ENCODE measurements at places on chromosomes 6 and 20. TPM values are rescaled to one million over a fixed set of nuclear protein-coding genes. Genes with fewer than 3 reads are reported as not detected.

Gene SOX18
- polyA plus RNA-seq, result 7.1 TPM

Gene MRAP2
- 3.2 TPM for polyA plus RNA-seq

Gene CLPSL2
- not detected for polyA plus RNA-seq

Gene IL20RA
- polyA plus RNA-seq, result 1.0 TPM

Gene CALHM5
- 2.1 TPM for polyA plus RNA-seq

Gene TMC2
- 0.14 TPM for polyA plus RNA-seq

Gene ARFGAP1
- 83.5 TPM for polyA plus RNA-seq

Gene STMND1
- polyA plus RNA-seq, result 0.16 TPM

Gene PDCD2
- 73.9 TPM for polyA plus RNA-seq

Gene EYS
- 0.59 TPM for polyA plus RNA-seq

Gene GNAS-AS1
- 1.6 TPM for polyA plus RNA-seq

Gene LRFN2
- polyA plus RNA-seq, result 1.4 TPM

Gene NR2E1
- polyA plus RNA-seq, result not detected

Gene GRM1
- 0.21 TPM for polyA plus RNA-seq

Gene FABP7
- 0.16 TPM for polyA plus RNA-seq

Gene ESF1
- polyA plus RNA-seq, result 23.7 TPM

Gene CFB
- 7.0 TPM for polyA plus RNA-seq

Gene RIPOR2
- 8.8 TPM for polyA plus RNA-seq

Gene SCRT2
- 0.17 TPM for polyA plus RNA-seq

Gene ARMH2
- polyA plus RNA-seq, result not detected

Gene RSPH4A
- polyA plus RNA-seq, result 2.8 TPM

Gene MAP7
- 39.2 TPM for polyA plus RNA-seq

Gene DNAH8
- polyA plus RNA-seq, result 0.57 TPM

Gene ZBTB46
- polyA plus RNA-seq, result 25.7 TPM

Gene PTCRA
- 0.47 TPM for polyA plus RNA-seq

Gene GSTA3
- polyA plus RNA-seq, result 0.40 TPM

Gene KIAA1755
- polyA plus RNA-seq, result 5.0 TPM

Gene GLP1R
- polyA plus RNA-seq, result 0.57 TPM

Gene CRIP3
- polyA plus RNA-seq, result 9.7 TPM

Gene METTL24
- 14.8 TPM for polyA plus RNA-seq

Gene HS3ST5
- 0.95 TPM for polyA plus RNA-seq

Gene CST7
- polyA plus RNA-seq, result 0.51 TPM

Gene NRSN1
- polyA plus RNA-seq, result 1.5 TPM

Gene ANGPT4
- polyA plus RNA-seq, result 0.24 TPM

Gene TRIM40
- polyA plus RNA-seq, result not detected

Gene LIN28B
- 0.38 TPM for polyA plus RNA-seq

Gene RBM39
- 707 TPM for polyA plus RNA-seq

Gene C20orf204
- polyA plus RNA-seq, result 1.4 TPM

Gene TMEM30A
- 95.9 TPM for polyA plus RNA-seq

Gene XKR7
- polyA plus RNA-seq, result 0.32 TPM

Gene MTFR2
- 2.7 TPM for polyA plus RNA-seq

Gene SMPDL3A
- 13.4 TPM for polyA plus RNA-seq

Gene C6orf58
- polyA plus RNA-seq, result 0.84 TPM

Data from left renal cortex interstitium (tissue), 4 donors.